Fibroblast of the aortic adventitia (primary cell): ENCODE measurements at places on chromosomes 3 and 15. TPM values are rescaled to one million over a fixed set of nuclear protein-coding genes. Genes with fewer than 3 reads are reported as not detected.

The LRRN1 gene
- 1.7 TPM in 1 of 2 replicates, not detected in the other for total RNA-seq

- no peak for DNase-seq
Observed at GRCh38 chr15:101396484-101397261, 92.8 kb downstream of the PCSK6 start.

DNA sequence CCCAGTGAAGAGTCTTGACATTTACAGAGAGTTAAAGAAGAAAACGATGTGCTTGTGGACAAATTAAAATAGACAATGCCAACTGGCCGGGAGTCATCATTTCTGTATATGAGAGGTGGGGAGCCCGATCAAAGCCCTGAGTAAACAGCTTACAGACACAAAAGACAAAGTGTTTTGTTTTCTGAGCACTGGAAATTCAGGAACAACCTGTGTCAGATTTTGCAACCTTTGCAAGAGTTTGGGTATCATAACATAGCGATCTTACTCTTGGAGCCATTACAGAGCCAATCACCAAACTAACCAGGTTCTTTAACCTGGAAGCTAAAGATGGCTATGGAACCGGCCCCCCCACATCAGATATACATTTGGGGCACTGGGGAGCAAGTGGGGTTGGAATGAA, 101.9 kb upstream of the LRIG1 start:
- DNase-seq, result no peak

The MASP1 gene
- total RNA-seq, result 4.8 and 19.2 TPM in 2 replicates

- no peak for DNase-seq
Observed at GRCh38 chr3:189286916-189287315, 115.1 kb downstream of the TPRG1 start.

- no peak for DNase-seq
Observed at GRCh38 chr3:111244760-111245159, 173.1 kb downstream of the NECTIN3 start.
